ENCODE measurements at places on chromosomes 1 and 21. TPM values are rescaled to one million over a fixed set of nuclear protein-coding genes. Genes with fewer than 3 reads are reported as not detected.
A peak's percentile ranks its signal among the peaks of the same experiment; 100 is the strongest.

The IL19 gene
- polyA plus RNA-seq = not detected

DNA sequence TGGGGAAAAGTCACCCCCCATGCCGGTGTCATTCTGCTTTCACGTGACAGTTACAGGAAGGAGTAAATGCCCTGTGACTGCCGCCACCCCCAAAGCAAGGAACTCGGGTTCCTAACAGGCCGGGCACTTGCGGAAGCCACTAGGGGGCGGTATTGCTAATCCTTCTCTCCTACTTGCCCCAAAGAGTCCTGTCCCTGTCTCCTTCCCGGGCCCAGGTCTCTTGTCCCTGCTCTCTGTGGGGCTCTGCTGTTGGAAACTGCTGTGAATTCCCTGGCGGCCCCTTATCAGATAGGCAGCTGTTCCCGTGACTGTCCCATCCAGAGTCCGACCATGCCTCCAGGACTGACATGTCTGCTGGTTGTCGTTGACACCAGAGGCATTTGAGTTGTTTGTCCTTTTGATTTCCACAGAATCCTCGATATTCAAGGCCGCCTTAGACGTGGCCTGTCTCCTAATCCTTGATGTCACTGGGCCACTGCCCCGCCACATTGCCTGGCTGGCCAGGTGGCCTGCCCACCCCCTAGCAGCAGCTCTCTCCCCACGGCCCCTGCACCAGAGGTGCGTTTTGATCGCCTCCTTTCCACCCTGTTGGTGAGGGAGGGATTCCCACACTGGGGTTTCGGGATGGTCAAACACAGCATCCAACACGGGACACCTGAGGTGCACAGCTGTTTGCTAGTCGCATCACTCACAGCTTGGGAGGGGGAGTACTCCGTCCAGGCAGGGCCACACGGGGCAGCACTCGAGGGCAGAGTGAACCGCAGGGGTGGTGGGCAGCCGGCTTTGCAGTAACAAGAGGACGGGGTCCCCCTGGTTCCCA lies 37.3 kb downstream of the CHAF1B start:
- peak; percentile 43 for DNase-seq

DNA sequence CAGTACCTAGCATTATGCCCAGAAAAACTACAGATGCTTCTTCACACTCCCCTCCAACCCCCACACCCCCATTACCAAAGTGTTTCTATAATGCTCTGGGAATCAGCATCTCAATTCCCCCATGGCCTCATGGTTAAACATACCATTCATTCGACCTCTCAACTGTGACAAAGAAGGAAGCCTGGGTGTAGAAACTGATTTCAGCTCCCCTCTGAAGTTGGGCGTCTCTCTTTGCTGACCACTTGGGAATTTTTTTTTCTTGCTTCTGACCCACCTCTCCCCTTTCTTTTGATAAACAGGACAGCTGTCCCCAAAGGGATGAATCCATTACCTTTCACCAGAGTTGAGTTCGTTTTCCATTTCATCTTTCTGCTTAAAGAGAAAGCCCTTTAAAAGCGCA lies 116.4 kb upstream of the HOOK1 start:
- no peak for DNase-seq

DNA sequence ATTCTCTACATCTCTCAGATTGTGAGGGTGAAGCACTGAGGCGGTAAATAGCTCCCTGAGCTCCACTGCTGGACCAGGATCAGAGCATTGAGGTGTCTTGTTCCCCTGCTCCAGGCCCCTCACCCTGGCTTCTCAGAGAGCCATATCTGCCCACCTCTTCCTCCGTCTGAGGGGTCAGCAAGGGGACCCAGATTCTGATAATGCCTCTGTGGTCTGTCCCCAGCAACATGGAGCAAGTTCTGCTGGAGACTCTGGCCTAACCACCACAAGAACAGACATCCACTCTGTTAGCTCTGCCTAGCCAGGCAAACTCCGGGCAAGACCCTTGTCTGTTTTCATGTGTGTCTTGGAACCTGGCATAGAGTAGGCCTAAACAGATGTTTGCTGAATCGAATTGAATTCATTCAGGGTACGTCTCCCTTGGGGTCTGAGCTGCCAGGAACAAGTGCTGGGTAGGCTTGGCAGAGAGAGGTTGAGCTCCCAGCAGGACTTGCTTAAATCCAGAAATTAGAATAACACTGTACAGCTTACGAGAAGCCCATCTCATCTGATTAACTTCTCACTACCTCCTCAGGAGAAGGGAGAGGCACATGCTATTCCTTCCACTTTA lies 2.3 kb downstream of the TRAF5 start:
- DNase-seq = no peak

DNA sequence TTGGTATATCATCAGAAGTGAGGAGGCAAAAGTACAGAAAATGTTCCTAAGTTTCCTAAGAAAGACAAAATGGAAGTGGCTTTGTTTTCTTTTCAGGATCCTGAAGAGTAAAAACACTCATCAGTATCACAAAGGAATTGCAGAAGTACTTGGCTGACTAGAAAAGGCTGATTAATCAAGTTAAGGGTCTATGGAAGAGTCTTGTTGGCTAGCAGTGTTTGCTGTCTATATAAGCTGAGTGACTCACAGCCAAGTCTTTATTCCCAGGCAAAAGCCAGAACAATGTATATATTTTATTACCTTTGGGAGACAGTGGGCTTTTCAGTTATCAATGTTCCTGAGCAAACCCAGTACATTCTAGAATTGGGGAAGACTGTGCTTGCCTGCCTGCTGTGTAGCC lies 777.0 kb downstream of the PLA2G4A start:
- no peak for DNase-seq

DNA sequence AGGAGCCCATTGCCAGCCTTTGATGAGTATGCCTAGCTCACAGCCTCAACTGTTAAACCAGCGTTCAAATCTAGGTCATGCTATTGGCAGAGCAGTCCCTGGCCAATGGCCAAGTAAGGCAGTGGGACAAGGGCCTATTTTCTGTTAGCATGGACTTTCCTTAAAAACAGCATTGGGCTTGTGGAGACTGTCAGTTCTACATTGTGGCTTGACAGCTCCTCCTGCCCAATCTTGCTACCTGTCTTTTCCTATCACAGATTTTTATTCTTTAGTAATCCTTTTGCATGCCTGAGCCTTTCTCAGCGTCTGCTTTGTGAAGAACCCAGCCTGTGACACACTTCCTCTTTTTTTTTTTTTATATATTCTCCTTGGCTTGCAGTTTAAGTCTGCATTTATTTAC lies 56.4 kb downstream of the DIP2A start:
- peak; percentile 72 for DNase-seq

Data from psoas muscle (tissue), 8 donors.